Mucosa of gallbladder (tissue), 1 donor: ENCODE measurements at places on chromosomes 5 and 9.

GRCh38 chr5:120251898-120252297 is 212.2 kb upstream of the PRR16 start:
- no peak for DNase-seq

GRCh38 chr5:102753889-102754766 is 977 bp upstream of the PAM start:
- DNase-seq: no peak

GRCh38 chr9:109203761-109204360 is 36.8 kb upstream of the FRRS1L start:
- DNase-seq: no peak

GRCh38 chr9:81827616-81828296 is 100.5 kb upstream of the SPATA31D4 start:
- no peak for DNase-seq

GRCh38 chr9:104746798-104747197 is 685 bp upstream of the NIPSNAP3A start:
- no peak for DNase-seq

GRCh38 chr5:2006193-2006970 is 123.7 kb upstream of the IRX4 start:
- no peak for DNase-seq

GRCh38 chr9:118618084-118618483 is 751.2 kb downstream of the BRINP1 start:
- no peak for DNase-seq

GRCh38 chr9:111023128-111023527 is 15.1 kb downstream of the LPAR1 start:
- DNase-seq: no peak

GRCh38 chr5:120614531-120615180 is 150.6 kb downstream of the PRR16 start:
- no peak for DNase-seq

GRCh38 chr9:23229890-23230317 is 596.1 kb downstream of the ELAVL2 start:
- DNase-seq: no peak

GRCh38 chr9:113650207-113651131 is 186.9 kb downstream of the RGS3 start:
- no peak for DNase-seq

DNA sequence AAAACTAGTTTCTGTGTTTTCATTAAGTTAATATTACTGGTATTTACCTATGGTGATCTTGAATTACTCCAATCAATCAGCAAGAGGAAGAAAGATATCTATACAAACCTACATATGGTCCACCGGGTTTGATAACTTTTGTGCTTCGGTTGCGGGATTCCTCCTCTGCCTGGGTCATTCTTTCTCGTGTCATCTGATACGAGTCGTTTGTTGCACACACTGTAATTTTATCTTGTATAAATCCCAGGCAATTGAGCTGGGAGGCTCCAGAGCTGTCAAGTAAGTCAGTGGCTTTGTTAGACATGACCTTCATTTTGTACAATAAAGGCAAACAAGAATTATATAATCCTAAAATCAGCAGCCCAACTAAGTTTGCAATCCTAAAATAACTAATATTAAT is 48.0 kb downstream of the ELL2 start:
- no peak for DNase-seq

DNA sequence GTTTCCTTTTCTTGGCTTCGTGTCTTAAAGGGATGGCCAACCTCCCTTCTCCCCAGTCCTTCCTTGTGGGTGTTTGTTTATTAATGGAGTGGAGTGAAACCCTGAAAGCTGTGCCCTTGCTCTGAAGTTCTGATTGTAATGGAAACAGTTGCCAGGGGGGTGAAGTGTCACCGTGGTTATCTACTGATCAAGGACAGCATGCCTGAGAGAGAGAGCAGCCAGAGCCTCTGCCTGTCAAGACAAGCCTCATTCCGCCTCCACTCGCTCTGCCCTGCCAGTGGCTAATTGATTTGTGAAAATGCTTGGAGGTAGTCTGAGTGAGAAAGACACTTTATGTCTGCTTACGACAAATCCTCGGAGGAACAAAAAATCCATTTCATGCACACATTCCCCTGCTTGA is 143.7 kb upstream of the SLC30A5 start:
- peak; percentile 63 for DNase-seq

DNA sequence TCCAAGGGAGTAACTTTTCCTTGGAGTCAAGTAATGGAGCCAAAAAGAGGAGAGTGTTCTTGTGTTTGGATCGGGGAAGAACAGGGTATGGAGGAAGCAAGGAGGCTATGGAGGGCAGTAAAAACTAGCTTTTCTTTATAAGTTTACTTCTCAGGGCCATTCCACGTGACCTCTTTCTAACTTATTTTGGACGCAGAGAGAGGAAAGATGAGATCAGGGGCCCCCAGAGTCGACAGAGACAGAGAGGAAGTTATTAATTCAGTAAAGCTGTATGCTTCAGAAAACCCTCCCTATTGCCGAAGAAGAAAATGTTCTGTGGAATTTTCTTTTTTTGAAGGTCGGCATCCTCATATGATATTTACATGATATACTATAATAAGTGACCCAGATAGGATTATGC is 233.8 kb upstream of the MPDZ start:
- no peak for DNase-seq

DNA sequence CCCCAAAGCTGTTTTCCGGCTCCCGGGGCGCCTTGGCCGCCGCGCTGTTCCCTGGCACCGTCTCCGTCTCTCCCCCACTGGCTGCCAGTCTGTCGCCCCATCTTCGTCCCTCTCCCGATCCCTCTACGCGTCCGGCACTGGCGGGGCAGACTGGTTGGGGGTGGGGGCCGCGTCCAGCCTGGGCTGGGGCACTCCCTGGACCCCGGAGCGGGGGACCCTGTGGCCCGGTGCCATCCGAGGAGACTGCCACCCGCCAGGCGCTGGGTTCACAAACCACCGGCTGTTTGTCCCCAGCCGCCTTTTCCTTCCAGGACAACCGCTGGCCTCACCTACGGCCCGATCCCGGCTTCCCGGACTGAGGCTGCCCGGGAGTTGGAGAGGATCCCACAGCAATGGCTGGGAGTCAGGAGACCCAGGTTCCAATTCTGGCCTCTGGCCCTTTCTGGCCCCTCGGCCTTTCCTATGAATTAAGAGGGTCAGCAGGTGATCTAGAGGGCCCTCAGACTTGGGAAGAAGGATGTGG is 1.0 kb upstream of the FIBCD1 start:
- no peak for DNase-seq

DNA sequence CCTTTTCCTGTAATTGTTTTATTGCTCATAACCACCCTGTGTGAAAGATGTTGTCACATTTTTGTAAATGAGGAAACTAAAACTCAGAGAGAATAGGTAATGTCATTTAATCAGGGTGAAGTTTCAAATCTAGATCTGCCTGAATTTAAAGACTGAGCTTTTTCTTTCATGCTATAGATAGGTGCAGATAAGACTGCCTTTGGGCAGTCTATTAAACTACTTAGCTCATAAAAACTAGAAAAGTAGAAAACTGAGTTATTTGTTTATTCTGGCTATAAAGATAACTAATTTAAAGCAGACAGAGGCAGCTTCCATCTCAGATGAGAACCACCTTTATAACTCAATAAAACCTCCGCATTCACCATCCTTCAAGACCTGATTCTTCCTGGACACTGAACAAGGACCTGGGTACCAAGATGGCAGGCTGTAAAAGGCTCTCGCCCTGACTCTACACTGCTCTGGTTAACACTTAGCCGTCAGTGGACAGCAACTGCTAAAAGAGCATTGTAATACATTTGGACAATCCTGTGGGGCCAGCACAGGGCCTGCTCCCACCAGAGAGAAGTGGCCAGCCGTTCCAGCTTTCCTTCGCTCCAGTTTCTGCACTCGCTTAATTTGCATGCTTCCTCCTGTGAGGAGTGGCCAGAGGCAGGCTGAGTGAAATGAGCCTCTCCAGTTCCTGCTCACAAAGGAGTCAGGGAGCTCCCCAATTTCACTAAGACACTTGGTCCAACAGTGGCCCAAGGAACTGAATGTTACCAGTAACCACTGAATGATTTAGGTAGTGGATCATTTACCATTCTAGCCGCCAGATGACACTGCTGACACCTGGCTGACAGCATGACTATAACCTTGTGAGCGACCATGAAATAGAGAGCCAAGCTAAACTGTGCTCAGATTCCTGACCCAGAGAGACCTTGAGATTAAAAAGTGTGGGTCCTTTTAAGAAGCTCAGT is 566.4 kb downstream of the EFNA5 start:
- DNase-seq: peak; percentile 23

DNA sequence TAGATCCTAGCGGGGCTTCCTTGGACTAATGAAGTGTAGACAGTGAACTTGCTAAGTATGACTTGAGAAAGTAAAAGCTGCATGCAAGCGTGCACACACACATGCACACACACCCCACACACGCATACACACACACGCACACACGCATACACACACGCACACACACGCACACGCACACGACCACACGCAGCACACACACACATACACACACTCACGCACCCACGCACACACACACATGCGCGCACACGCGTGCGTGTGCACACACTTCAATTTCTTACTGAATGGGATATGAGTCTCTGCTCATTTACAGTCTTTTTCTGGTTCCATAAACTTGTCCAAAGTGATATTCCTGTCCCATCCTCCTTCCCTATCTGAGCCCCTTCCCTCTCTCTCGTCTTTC is 41.2 kb downstream of the MSX2 start:
- no peak for DNase-seq
